ENCODE measurements at places on chromosomes 1 and 21.
A peak's percentile ranks its signal among the peaks of the same experiment; 100 is the strongest.

DNA sequence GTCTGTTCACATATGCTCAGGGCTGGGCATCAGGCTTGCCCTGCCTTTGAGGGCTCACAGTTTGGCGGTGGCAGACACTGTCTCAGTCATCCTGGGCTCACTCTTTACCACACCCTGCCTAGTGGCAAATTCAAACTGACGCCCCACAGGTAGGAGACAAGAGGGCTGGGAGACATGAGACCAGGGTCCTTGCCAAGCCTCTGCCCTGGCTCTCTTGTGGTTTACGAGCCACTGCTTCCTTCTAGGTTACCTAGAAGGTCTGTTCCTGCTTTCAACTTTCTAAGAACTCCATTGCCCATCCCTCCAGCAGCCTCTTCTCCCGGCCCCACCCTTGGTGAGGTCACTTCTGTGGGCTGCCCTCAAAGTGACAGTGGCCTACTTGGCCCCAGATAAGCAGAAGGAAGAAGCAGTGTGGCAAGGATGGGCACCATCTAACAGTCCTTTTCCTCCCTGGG lies 10.5 kb downstream of the KIF21B start:
- peak; percentile 78 for DNase-seq

DNA sequence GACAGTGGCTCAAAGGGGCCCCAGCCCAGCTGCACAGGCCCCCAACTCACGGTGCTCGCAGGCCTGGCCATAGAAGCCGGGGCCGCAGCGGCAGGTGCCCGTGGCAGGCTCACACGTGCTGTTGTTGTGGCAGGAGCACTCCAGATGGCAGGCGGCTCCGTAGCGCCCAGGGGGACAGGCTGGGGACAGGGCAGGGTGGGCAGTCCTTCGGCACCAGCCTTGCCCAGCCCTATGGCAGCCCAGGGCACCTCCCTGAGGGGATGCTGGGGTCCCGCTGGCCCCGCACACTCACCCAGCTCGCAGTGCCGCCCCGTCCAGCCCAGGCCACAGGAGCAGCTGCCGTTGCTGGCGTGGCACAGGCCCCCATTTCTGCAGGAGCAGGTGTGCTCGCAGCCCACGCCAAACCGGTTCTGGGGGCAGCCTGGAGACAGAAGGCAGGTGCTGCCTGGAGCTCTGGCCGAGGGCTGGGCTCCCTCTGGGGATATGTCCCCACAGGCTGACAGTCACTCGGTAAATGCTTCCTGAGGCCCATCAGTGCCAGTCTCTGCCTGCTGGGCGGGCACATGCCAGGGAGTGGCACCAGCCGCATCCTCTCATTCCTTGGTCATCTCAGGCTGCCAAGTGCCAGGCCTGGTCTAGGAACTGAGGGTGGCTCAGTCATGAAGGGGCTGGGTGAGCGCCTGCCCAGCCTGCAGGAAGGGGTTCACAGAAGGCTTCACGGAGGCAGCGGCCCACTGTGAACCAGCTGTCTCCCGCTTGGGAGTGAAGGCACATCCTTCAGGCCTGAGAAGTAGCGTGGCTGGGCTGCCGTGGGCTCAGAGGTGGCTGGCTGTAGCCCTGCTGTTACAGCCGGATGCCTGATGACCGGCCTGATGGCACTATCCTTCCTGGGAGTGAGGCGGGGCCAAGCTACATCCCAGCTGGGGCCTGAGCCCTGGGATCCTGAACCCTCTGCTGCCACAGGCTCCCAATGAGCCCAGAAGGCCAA lies 40.1 kb downstream of the ARHGEF16 start:
- no peak for DNase-seq

- DNase-seq = no peak
Measured at GRCh38 chr1:206609229-206609991, 2.9 kb downstream of the EIF2D start.

- no peak for DNase-seq
Measured at GRCh38 chr1:28045777-28046176, 42.6 kb downstream of the EYA3 start.

GRCh38 chr1:64401285-64401684 lies 68.6 kb upstream of the CACHD1 start:
- no peak for DNase-seq

DNA sequence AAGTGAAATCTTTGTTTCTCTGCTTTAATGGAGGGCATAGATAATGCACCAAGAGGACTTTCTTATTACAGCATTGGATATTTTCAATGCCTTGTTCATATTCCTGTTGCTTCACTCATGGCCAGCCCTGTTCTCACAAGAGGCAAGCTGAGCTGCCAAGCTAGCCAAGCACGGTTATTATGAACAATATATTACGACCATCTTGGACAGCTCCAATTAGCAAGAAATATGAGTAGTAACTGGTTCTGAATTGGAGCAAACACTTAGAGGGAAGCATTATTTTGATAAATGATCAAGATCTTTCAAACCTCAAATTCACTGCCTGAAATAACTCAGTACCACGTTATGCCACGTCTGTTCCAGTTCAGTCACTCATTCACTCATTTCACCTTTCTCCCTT lies 159.8 kb downstream of the SETD4 start:
- no peak for DNase-seq

Measured in OCI-M1 (cell line).